ENCODE measurements at places on chromosomes 5 and 9. TPM values are rescaled to one million over a fixed set of nuclear protein-coding genes. Genes with fewer than 3 reads are reported as not detected.

Gene AOPEP
- polyA plus RNA-seq, result 159 TPM

DNA sequence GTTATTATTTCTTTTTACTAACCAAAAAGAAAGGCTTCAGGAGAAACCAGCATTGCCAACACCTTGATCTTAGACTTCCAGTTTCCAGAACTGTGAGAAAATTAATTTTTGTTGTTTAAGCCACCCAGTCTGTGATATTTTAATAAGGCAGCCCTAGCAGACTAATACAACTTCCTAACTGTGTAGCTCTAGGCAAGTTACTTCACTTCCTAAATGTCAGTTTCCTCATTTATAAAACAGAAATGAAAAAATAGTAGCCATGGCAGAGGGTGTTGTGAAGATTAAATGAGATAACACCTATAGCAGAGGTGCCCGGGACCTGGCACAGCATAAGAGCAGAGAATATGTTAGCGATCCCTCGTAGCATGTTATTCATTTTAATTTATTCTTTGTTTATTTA lies 66.6 kb upstream of the HAND1 start:
- no peak for DNase-seq

Gene PCDHGB2
- 1.9 TPM for polyA plus RNA-seq

Gene UGT3A2
- polyA plus RNA-seq, result 0.05 TPM

DNA sequence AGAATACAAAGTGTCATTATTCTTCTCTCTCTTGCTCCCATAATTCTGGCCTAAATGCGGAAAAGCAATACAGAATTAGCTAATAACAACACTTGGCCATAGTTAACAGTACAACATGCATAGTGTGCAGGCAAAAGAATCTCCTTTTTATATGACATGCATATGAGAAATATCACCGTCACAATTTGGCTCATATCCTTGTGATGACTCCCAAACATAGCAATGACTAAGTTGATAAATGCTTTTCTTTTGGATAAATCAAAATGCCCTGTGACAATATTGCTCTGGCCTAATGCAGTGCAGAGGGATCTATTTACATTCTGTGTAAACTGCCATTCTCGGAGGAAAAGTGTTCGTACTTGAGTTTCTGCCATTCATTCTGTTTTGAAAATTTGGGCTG lies 121.9 kb upstream of the GHR start:
- no peak for DNase-seq

Data from right cardiac atrium (tissue), 5 donors.